Activated CD4-positive, alpha-beta T cell treated with anti-CD3 and anti-CD28 coated beads for 24 hours (primary cell): ENCODE measurements at places on chromosomes 6 and 20.

- DNase-seq, result no peak
These were observed 27.2 kb upstream of the DEFB125 start for GRCh38 chr20:60035-60918.

DNA sequence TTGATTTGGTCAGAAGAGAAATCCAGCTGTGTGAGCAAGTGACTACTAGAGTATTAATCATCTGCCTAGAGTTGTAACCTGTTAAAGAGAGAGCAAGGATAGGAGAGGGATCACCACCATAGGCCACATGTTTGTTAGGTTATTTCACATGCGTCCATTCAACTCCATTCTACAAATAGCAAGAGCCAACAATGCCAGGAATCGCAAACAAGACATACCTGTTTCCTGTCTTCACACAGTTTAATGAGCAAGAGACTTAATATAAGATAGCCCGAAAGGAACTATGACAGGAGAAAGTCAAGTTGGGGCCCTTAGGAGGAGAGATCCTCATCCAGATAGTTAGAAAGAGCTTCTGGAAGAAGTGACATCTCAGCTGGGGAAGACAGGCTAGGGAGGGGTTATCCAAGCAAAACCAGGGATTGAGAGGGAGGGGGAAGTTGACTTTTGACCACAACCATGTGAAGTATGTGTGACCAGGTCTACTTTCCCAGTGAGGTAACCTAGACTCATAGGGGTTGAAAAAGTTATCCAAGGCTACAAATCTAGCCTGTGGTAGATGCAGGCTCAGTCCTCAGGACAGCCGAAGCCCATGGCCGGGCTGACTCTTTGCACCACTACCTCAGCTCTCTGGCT is 147.4 kb downstream of the ALDH8A1 start:
- DNase-seq, result no peak

GRCh38 chr6:136341967-136342366 is 52.3 kb upstream of the BCLAF1 start:
- DNase-seq, result no peak

- DNase-seq, result no peak
These were observed 43.9 kb upstream of the GJE1 start for GRCh38 chr6:142088858-142089216.

DNA sequence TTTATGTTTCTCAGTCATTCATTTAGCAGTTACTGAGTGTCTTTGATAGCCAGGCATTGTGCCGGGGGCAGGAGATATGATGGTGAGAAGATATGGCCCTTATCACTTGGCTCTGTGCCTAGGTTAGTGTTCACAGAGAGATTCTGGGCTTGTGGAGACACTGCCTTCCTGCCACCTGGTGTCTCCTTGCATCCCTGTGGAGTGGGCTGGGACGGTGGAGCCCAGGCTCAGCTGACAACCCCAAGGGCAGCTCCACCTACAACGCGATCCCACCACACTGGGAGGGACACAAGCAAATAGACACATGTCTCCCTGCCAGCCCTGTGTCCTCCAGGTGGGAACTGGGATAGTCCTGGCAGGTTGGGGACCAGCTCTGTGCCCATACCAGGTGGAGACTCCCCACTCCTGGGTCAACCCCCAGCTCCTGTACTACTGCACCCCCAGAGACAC is 30.3 kb upstream of the VEGFA start:
- DNase-seq, result no peak

GRCh38 chr6:152532556-152533422 is 104.4 kb downstream of the SYNE1 start:
- no peak for DNase-seq

- no peak for DNase-seq
These were observed 975 bp upstream of the PPT2 start for GRCh38 chr6:32152769-32153563.

GRCh38 chr6:44676246-44676790 is 288.8 kb downstream of the CDC5L start:
- DNase-seq, result no peak

GRCh38 chr6:138371720-138372119 is 6.0 kb upstream of the SMIM28 start:
- no peak for DNase-seq

DNA sequence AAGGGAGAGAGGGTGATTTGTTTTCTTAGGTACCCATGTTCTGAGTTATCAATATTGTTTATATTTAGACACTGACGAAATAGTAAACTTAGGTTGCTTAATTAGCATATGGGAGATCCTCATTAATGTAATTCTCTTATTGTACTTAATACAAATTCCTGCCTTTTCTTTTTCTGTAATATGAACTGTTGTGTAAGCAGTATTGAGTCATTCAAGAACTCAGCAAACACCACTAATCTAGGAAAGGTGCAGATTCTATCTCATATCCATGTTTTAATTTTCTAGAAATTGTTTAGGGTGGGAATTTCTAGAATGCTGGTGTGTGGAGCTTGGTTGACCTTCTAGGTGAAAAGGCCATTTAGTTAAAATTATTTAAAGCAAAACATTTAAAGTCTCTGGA is 216.0 kb downstream of the ZFAND3 start:
- DNase-seq, result no peak
